ENCODE measurements at places on chromosomes 5 and 9.

DNA sequence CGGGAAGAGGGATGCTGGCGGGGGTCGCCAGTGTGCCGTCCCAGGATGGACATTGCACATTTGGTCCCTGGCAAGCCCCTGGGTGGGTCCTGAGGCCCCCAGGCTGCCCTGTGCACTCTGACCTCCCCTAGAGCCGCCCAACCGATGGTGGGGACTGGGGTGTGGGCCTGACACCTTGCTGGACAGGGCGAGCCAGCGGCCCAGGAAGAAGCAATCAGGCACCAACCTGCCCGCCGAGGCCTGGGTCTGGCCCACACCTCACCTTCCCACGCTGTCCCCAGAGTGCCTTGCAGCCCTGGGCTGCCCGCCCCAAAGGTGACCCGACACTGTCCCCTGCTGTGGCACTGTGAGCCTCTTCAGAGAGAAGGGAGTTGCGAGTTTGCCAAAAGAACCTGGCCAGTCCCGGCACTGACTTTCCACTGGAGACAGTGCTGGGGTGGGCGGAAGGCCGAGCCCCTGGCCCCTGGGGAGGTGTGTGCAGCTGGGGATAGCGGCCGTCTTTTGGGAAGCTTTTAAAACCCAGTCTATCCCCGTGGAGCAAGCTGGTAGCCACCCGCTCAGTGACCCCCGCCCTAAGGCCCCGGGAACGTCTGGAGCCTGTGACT lies 12.0 kb upstream of the NRARP start:
- no peak for DNase-seq

- DNase-seq, result no peak
Observed at GRCh38 chr5:22844155-22844554, 9.0 kb downstream of the CDH12 start.

GRCh38 chr5:146751054-146751453 lies 127.5 kb downstream of the PPP2R2B start:
- no peak for DNase-seq

- no peak for DNase-seq
Observed at GRCh38 chr5:160266752-160267345, 37.5 kb downstream of the FABP6 start.

DNA sequence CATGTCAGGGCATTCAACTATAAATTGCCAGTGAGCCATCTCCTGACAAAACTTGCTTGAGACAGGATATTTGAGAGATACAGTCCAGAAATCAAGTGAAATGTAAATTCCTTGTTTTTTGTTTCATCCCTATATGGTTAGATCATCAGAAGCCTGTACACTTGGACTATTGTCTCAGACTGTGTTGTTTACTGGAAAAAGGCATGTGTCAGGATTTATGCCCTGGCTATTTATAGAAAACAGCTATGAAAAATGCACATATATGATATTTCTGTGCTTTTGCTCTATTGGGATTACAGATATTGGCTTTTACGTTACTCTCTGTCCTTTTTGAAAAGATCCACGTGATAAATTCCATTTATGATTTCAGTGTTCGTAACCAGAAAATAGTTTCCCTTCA lies 44.2 kb downstream of the IL31RA start:
- no peak for DNase-seq

DNA sequence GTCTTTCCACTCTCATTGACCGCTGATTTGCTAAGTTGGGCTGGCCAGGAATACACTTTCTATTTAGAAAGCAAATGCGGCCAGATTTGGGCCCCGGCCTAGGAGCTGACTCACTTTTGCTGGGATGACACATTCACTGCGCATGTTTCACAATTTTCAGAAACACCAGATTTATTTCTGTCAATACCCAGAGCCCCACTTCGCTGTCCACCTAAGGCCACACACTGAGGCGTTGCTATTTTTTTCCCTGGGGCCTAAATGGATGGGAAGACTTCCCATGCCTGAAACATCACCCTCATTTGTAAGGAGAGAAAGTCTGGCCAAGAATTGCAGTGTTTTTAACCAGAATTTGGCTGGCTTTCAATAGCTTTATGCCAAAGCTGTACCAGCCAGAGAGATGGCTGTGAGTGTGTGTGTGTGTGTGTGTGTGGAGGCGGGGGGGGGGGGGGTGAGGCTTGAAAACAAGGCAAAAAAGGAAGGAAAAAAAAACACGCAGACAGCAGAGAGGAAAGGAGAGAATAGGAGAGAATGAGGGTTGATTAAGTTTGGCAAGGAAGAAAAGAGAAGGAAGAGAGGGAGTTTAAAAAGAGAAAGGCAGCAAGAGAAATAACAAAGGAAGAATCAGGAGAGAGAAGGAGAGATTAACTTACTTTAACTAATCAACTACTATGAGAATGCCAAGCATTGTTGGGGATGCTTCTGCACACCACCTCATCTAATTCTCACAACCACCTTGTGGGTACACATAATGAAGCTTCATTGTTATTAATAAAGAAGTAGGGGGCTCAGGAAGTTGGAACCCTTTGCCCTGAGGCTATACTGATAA lies 261.4 kb upstream of the KLF4 start:
- DNase-seq, result no peak

- DNase-seq, result no peak
Observed at GRCh38 chr9:127178686-127179632, 56.5 kb upstream of the ANGPTL2 start.

DNA sequence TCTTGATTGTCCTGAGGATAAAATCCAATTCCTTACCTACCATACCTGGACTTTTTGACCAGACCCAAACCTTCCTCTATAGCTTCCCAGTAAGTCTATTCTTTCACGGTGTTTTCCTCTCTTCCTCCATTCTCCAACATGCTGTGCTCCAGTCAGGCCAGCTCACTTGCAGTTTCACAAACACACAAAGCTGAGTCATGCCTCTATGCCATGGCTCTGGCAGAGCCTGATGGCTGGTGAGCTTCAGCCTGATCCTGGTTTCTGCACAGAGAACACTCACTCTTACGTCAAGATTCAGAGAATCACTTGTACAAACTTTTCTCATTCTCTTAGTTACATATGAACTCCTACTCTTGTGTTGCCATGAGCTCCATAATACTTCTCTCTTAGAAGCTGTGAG lies 27.7 kb upstream of the PAX5 start:
- DNase-seq, result no peak

DNA sequence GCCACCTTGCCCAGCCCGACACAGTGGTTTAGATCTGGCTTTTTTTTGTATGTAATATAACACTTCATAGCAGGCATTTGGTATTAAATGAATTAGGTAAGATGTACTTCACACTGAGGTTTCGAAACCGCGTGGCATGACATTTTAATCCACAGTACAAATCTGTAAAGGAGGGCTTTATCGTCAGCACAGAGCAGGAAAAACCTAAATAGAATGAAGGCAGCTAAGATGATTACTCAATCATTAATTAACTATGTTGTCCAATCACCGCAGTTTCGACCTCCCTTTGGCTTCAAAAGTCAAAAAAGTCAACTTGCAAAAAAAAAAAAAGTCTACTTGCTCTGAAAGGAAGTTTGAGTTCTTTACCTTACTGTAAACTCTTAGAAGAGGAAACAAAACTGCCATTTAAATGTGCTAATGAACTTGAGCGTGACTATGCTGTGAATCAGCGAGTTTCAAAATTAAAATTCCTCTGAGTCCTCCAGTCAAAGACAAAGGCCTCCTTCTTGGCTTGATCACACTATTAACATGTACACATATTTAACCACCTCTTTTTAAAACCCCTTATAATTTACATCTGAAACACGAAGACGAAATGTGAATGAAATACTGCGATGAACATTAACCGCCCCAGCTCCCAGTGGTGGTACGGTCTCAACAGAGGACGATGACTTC lies 698 bp upstream of the SEC24A start:
- peak; percentile 10 for DNase-seq

- no peak for DNase-seq
Observed at GRCh38 chr5:16260000-16260399, 80.4 kb upstream of the MARCHF11 start.

DNA sequence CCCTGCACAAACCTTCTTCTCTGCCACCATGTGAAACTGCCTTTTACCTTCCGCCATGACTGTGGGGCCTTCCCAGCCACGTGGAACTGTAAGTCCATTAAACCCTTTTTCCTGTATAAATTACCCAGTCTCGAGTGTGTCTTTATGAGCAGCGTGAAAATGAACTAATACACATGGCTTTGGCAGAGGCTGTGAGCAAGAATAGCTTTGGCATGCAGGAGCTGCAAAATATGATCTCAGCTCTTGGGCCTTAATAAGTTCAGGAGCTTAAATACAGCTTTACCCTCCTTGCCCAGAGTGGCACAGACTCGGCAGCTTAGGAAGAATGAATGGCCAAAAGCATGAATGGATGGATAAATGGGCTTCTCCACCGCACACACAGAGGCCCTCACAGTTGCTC lies 15.7 kb upstream of the SLC36A1 start:
- no peak for DNase-seq

- DNase-seq, result no peak
Observed at GRCh38 chr9:131965103-131965502, 114.6 kb downstream of the MED27 start.

DNA sequence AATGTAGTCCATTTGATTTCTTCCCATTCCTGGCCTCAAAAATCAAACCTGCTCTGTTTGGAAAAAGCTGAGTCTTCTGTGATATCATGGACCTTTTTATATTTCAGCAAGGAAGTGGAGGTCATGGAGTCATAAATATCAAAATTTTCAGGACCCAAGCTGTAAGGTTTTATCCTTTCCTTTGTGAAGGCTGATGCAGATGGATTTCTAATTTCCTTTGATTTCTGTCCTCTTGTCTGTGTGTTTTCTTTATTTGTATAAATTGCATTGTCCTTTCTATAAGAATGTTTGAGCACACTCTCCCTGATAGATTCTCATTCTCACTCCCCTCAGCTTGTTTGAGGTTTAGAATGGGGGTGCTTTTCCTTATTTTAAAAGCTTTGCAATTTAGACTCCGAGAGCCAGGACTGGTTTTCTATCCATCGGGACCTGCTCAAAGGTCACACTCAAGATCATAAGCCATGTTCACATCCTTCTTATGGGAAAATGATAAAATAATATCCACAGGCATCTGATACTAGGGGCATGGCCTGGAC lies 127.4 kb upstream of the TMEM161B start:
- DNase-seq, result no peak

DNA sequence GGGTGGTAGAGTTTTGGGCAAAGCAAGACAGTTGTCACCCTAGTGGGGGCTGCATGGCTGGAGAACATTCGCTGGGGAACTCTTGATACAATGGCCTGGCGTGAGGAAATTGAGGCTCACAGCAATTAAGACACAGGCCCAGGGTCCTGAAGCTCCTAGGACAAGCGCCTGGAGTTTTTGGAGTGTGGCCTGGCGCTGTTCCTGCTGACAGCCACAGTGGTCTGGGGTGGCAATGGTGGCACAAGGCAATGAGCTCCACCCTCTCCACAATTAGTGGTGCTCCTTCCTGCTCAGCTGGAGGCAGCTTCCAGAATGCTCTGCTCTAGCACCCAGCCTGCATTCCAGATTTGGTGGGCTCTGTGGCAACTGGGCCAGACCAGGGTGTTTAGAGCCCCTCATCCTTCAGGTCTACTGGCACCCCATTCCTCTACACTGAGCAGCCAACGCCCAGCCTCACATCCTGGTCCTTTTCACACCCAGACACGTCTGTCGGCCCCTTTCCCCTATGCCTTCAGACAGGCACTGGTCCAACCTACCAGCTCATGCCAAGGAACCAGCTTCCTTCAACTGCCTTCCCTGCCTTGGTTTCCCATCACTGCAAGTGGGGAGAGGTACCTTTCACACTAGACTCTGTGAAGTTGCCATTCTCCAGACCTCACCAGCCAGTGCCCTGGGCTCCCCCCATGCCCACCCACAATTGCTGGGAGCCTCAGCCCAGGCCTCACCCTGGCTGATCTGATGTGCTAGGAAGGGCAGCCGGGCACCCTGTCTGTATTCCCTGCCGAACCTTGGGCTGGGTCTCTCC lies 138.1 kb upstream of the COL5A1 start:
- no peak for DNase-seq

DNA sequence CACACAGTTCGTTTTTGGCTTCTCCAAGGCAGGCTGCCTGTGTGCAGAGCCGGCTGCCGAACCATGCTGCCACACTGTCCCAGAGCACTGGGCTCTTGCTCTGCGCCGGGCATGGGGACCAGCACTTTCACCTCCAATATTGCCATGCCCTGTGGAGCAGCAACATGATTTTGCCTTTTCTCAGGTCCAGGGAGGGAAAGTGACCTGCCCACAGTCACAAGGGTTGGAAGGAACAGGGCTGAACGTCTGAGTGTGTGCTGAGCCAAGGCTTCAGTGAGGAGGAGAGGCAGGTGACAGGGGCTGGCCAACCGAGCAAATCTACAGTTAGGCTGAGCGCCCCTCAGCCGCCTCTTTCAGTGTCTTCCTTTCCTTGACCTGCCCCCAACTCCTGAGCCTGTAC lies 34.0 kb upstream of the SYNPO start:
- no peak for DNase-seq

GRCh38 chr5:86885489-86886230 lies 267.9 kb downstream of the COX7C start:
- no peak for DNase-seq

DNA sequence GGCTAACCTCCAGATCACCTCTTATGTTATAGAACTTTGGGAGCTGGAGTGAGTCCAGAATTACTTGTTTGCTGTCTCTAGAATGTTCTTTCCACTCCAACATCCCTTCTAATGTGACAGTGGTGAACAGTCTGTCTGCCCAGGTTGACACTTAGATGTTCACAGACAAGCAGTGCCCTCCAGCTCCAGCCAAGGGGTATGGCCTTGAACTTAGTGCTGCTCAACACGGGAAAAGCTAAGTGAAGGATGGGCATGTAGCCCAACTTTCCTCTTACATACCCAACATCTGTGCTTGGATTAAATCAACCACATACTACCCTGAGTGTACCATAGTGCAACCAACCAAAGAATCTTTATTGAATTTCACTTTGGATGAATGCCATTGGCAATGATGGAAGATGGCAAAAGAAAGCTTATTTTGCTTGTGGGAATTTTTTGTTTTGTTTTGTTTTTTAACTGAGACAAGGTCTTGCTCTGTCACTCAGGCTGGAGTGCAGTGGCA lies 201.2 kb downstream of the NXNL2 start:
- DNase-seq, result no peak

DNA sequence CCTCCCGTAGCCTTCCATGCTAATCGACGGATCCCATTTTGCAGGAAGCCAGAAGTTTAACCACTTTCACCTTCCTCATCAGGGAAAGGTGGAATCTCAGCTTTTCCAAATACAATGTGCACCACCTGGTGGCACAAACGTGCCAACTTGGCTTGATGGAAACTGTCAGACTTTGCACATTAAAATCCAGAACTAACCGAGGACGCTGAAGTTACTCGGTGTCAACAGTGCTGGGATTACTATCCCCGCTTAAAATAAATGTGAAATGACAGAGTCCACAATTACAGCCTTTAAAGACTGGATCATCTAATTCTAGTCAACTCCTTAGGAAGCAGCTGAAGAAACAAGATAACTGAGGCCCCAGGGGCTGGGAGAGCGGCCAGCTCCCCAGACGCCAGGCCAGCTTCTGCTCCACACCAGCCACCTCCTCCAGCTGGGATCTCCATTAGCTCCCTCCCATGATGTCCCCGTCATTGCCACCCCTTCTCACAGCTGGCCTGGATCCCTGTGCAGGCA lies 50.1 kb upstream of the RETREG1 start:
- no peak for DNase-seq

GRCh38 chr5:139767960-139768359 lies 27.6 kb upstream of the PSD2 start:
- no peak for DNase-seq

GRCh38 chr5:151073280-151073679 lies 7.6 kb downstream of the TNIP1 start:
- DNase-seq, result no peak

Measured in stimulated activated CD4-positive, alpha-beta T cell treated with anti-CD3 and anti-CD28 coated beads, Interleukin-2, amount 100 ng/mL, for 4 hours (primary cell).